Breast epithelium (tissue), 4 donors: ENCODE measurements at places on chromosomes 6 and 20.

- no peak overlapping the region for H3K27ac ChIP-seq
- H3K27me3 ChIP-seq = no peaks in the 10 kb centered on the region
These were observed 9.8 kb downstream of the MMUT start for GRCh38 chr6:49453221-49453620.

DNA sequence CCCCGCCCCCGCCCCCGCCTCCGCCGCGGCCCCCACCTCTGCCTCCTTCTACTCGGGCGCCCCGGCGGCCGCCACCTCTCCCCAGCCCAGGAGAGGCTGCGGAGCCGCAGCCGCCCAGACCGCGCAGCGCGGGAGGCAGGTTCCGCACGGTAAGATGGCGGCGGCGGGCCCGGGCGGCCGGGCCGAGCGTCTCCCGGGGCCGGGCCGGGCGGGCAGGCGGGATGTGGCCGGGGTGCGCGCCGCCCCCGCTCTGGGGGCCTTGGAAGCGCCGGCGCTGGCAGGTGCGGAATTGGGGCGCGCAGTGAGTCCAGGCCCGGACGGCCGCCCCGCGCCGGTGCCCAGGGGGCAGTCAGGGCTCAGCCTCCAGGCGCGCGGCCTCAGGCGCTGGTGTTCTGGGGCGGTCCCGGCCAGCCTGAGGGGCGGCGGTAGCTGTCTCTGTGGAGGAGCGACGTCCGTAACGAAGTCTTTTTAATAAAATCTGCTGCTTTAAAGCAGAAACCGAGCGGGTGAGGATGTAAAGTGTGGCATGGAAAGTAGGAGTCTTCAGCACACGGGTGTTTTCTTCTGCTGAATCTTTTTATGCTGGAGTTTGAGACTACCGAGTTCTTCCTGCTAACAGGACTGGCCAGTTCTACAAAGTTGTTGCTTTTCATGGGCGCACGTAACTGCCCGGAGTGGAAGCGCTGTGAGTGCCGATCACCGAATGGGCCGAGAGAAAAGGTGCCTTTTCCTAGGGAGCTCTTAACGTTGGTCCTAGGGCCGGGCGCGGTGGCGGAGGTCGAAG is at the start of gene GID8:
TSS of gene GID8 (plus strand) at position 43 of the 784 bp plus-strand sequence. CDS start 3,356 bp downstream, outside the sequence.
- DNase-seq = no peak
- no peaks in the 10 kb centered on the region for H3K27me3 ChIP-seq
- peak within 1 kb of the TSS; percentile 98 for H3K4me3 ChIP-seq
- peaks cover 15% of the 10 kb centered on the region for H3K4me1 ChIP-seq
- peak within 1 kb of the TSS; percentile 97 for H3K27ac ChIP-seq
- no peaks in the 10 kb centered on the region for H3K36me3 ChIP-seq

DNA sequence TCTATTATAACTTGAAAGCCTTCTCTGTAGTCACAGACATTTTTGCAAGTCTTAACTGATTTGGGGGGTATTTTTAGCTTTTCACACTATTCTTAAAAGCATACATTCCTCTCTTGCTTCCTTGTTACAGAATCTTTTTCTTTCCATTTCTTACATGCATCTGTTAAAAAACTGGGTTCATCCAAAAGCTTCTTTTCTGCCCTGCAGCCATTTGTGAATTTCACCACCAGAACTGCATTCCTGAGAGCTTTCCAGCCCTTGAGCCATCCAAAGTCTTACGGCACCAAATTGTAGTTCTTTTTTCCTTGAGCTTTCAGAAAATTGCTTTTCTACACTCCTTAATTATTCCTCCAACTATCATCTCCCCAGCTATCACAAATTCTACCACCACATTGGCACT is 19.7 kb upstream of the GSTA4 start:
- DNase-seq = no peak
- H3K4me1 ChIP-seq = no peaks in the 10 kb centered on the region
- H3K4me3 ChIP-seq = no peak overlapping the region

DNA sequence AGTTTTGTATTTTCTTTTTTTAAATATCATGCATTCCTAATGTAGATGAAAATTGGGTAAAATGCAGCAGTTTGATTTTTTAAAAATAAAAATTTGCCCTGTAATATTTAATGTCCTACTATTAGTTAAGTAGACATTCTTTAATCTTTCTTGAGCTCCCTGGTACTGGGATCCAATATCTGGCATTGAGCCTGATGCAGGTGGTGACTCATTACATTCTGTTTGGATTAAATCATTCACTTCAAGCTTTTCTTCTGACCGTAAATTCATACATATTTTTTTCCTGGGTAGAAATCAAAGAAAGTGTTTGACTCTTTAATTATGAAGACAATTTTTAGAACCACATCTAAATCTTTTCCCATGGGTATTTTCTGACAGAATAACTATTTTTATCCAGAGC is 768.8 kb upstream of the SLC35B3 start:
- no peak overlapping the region for H3K27ac ChIP-seq
- no peaks in the 10 kb centered on the region for H3K27me3 ChIP-seq
- H3K36me3 ChIP-seq = no peaks in the 10 kb centered on the region
- DNase-seq = peak; percentile 28
- H3K4me1 ChIP-seq = no peaks in the 10 kb centered on the region

- no peaks in the 10 kb centered on the region for H3K4me1 ChIP-seq
- no peak overlapping the region for H3K4me3 ChIP-seq
- H3K27ac ChIP-seq = no peak overlapping the region
- no peaks in the 10 kb centered on the region for H3K27me3 ChIP-seq
These were observed 72.1 kb downstream of the SHPRH start for GRCh38 chr6:145892026-145892425.

DNA sequence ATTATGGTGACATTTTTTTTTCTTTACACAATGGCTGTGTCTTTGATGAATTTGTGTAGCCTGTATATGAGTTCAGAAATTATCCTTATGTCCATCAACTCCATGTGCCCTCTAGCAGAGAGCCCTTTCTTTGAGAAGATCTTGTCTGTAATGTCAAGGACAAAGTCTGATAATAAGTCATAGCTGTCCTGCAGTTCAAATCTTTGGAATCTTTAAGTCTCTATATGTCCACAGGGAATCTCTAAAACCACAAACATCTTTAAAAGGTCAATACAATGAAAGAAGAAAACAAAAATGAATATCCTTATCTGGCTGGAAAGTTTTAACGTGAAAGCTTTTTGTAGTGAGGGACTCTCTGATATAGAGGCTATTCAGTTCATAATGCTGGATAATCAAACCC is 16.9 kb upstream of the TMEM14A start:
- H3K4me1 ChIP-seq = no peaks in the 10 kb centered on the region
- DNase-seq = no peak
- H3K36me3 ChIP-seq = no peaks in the 10 kb centered on the region
- no peak overlapping the region for H3K4me3 ChIP-seq
- no peaks in the 10 kb centered on the region for H3K27me3 ChIP-seq

GRCh38 chr6:96151707-96152106 is 135.9 kb downstream of the FUT9 start:
- no peak for DNase-seq
- no peaks in the 10 kb centered on the region for H3K27me3 ChIP-seq
- no peak overlapping the region for H3K27ac ChIP-seq
- H3K4me1 ChIP-seq = no peaks in the 10 kb centered on the region

- no peak overlapping the region for H3K4me3 ChIP-seq
- H3K4me1 ChIP-seq = no peaks in the 10 kb centered on the region
- H3K27ac ChIP-seq = no peak overlapping the region
- no peaks in the 10 kb centered on the region for H3K36me3 ChIP-seq
These were observed 172.4 kb downstream of the GJA10 start for GRCh38 chr6:90066697-90067096.

- no peak overlapping the region for H3K27ac ChIP-seq
- no peaks in the 10 kb centered on the region for H3K4me1 ChIP-seq
- H3K36me3 ChIP-seq = no peaks in the 10 kb centered on the region
- H3K27me3 ChIP-seq = no peaks in the 10 kb centered on the region
These were observed 304.2 kb downstream of the ADGRG6 start for GRCh38 chr6:142605922-142606485.
